ENCODE measurements at places on chromosomes 7 and 10.

DNA sequence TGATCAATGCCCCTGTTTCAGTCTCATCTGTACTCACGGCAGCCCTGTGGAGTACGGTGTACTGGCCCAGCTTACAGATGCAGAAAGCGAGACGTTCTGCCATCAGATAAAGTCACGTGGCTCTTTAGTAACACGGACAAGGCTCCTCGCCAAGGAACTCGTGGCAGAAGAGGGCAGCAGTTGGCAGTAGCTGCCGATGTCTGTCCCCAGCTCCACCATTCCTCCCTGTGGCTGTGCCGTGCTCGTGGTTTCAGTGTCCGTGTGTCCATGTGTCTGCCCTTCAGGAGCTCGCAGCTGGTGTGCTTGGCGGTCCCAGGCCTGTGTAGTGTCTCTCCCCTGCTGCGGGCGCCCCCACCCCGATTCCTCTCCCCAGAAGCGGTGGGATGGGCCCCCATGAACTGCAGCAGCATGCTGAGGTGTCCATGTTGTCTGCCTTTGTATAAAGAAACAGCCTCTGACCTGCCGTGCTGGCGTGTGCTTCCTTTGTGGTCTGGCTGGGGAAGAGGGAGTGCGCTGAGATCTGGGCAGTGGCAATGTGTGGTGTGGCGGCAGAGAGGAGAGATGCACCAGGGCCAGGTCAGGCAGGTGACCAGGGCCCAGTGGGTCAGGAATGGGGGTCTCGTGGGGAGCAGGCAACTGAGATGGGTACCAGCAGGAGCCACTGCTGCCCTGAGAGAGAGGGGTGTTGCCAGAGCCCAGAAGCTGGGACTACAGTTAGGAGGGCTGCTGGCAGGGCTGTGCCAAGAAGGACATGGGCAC is 9.8 kb downstream of the RHBDD2 start:
- no peak for DNase-seq

DNA sequence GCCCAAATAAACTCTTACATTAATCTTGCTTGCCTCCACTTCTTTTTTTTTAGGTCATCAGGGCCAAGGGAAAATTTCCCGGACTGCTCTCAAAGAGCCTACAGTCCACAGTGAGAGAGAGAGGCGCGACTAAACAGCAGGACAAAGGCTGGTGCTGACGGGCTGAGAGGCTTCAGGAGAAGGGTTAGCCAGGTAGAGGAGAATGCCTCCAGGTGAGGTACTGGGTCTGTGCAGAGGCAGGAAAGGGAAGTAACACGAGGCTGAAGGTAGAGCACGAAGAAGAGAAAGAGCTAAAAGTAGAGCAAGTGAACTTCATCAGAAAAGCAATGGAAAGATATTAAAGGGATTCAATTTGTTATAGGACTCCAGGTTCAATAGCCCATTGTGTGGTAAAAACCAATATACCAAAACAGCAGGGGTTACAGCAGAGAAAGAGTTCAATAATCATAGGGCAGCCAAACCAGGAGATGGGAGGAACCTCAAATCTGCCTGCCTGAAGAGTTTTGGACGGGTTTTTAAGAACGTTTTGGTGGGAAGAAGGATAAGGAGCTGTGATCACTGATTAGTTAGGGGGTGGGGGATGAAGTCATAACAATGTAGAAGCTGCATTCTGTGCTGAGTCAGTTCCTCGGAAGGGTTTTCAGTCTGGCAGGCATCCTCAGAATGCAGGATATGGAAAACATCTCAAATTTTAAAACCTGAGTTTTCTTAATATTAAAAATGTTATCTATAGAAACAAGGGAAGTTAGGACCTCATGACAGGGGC is 171.5 kb downstream of the AKR1D1 start:
- DNase-seq: no peak

- DNase-seq: no peak
Observed at GRCh38 chr10:112680586-112680985, 233.6 kb downstream of the VTI1A start.

- DNase-seq: no peak
Observed at GRCh38 chr7:108196004-108196403, 65.8 kb upstream of the LAMB4 start.

- no peak for DNase-seq
Observed at GRCh38 chr7:104012835-104013234, 23.4 kb upstream of the RELN start.

- DNase-seq: no peak
Observed at GRCh38 chr10:6114299-6114698, 25.5 kb downstream of the RBM17 start.

DNA sequence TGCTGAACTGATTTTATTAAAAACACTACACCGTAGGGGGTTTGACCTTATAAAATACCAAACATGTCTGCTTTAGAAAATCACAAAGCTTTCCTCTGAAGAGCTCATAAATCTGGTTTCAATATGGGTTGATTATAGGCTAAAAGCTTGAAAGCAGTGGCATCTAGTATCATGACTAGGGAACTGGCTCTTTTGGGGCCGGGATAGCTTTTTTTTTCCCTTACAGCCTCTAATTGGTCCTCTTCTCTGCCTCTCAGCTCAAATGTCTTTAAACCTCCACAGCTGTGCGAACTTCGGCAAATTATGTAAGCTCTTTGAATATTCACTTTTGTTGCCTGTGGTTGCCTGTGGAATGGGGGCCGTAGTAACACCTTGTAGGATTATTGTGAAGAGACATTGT is 8.4 kb downstream of the BAMBI start:
- DNase-seq: no peak

DNA sequence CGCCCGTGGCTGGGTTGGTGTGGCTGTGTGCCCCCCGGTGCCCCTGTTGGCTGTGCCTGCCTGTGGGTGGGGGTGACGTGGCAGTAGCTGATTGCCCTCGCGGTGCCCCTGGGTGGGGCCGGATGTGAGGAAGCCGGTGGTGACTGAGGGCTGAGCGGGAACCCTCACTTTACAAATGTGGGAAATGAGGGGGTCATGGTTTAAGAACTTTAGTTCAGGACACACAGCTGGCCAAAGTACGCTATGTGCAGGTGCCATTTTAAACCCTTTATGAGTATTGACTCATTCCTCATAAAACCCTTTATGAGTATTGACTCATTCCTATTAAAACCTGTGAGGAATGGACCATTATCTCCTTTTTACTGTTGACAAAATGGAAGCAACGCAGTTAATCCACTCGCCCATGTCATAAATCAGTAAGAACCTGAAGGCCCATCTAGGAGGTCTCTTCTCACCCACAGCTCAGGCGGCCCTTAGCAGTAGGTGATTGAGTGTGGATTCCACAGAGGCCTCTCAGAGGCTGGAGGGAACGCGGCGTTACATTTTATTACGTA is 290.1 kb upstream of the COBL start:
- DNase-seq: no peak

DNA sequence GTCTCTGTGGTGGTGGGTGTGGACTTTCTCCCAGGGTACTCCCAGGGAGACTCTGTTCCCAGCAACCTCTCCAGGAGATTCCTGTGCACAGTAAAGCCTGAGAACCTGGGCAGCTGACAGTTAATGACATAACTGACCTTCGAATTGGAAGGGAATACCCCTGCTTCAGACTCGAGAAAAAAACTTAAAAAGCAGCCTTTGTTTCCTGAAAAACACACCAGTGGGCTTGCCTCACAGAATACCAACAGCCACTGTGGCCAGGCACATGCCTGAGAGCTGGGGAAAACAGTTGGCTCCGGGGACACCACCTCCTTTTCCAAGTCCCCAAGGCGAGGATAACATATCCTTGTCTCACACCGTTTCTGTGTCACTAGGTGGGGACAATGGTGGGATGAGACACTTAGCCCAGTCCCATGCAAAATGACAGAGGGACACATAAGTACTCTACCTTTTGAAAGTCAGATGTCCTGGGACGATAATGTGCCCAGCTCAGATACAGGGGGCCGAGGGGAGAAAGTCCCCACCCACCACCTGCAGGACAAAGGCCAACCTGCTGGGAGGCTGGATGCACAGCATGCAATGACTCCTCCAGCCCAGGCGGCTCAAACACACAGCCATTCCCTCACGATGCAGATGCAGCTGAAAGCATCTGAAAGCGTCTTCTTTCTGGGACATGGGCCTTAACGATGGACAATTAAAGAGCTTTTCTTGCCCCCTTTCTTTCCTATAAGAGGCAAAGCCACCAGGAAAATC is 65.6 kb downstream of the HIPK2 start:
- DNase-seq: no peak

DNA sequence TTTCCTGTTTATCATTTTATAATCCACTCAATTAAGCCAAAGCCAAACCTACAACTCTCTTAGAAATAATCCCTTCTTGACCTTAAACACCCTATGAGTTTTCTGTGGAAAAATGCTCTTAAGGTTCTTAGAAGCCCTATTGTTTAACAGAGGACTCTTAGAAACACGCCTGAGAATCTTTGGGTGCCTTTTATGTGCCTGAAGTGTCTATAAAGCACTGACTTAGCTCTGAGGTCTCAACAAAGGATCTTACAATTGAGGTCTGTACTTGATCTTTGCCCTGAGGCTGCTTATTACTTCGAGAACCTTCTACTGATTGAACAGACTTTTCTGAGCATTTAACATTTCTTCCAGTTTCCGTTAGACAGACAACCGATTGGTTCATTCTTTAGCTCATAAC is 353.3 kb upstream of the SORCS1 start:
- DNase-seq: no peak

DNA sequence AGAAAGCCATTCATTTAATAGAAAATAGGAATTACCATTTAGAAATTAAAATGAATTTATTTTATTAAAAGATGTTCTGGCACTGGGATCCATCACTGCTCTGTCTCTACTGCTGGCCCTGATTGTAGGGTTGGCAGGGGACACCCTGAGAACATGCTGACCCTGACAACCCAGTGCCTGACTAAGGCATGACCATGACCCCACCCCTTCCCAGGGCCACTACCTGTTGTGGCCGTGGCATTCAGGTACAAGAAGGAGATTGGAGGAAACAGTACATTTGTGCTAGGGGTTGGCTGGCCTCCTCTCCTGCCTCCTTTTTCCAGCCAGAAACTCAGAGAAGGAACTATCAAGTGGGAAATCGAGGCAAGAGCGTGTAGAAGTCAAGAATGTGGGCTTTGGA is 197.0 kb upstream of the ZMIZ1 start:
- no peak for DNase-seq

DNA sequence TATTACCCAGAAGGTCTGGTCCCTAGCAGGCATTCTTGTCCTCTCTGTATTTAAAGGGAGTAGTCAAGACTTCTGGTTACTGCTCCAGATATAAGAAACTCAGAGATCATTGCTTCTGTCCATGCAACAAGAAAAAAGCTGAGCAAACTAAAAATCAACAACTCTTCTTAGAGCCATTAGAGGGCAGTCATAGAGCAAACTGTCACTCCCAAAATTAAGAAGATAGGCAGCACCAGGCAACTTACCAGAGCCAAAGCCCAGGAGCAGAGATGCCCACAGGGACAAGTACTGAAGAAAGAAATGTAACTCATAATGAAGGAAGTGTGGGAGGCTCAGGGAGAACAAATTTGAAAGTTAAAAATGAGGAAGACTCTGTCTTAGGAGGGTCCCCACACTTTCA is 472.9 kb upstream of the COBL start:
- no peak for DNase-seq

- no peak for DNase-seq
Observed at GRCh38 chr10:74691164-74691563, 135.2 kb upstream of the KAT6B start.

- no peak for DNase-seq
Observed at GRCh38 chr10:86200269-86200668, 166.3 kb downstream of the GRID1 start.

- no peak for DNase-seq
Observed at GRCh38 chr7:22875470-22875869, 52.8 kb upstream of the TOMM7 start.

GRCh38 chr7:123070702-123071286 is 75.3 kb upstream of the TAS2R16 start:
- DNase-seq: no peak

DNA sequence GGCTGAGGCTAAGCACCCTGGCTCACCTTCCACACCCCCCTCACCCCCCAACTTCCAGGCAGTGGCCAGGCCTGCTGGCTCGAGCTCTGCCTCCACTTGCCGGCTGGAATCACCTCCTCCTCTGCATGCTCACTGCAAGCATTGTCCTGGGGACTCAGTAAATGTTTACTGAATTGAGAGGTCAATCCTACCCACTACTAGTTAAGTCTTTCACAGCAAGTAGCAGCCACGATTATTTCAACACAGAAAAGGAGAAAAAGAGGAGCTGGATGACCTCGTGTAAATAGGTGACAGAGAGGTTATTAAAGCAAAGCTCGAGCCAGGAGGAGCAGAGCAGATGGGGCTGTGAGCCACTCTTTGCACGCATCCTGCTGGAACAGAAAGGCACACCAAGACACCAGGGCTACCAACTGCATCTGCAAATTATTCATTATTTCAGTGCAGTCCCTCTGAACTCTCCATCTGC is 32.1 kb downstream of the HIPK2 start:
- no peak for DNase-seq

- no peak for DNase-seq
Observed at GRCh38 chr7:20206104-20206896, 10.9 kb downstream of the MACC1 start.

DNA sequence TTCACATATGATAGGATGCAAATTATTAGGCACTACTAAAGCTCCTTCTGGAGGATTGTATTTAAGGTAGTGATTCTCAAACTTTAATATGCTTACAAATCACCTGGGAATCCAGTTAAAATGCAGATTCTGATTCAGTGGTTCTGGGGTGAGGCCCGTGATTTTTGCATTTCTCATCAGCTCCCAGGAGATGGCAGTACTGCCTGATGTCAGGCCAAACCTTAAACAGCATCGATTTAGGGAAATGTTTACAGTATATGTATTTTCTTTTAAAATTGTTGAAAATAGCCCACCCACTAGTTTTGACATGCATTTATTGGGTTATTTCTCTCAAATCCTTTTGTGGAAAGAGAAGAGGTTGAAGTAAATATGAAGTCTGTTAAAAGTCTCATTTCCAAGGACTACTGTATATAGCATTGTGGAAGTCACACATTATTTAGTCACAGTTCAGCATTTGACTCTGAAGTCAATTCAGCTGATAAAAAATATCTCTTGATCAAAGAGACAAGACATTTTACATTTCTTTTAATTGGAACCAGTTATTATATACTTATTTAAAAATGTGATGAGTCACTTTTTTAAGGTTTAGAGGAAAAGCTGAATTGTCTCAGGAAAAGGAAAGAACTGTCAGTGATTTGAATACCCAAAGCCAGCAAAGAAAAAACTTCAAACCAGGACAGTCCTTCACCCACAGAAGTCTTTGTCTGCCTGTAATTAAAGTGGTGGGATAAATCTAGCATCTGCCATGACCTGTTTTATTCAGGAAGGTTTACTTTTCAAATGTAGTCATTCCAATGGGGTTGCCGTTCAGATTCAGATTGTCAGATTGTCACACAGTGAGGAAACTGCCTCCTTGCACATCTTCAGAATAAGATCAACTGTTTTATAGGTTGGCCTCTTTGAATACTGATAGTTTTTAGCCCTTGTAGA is 21.1 kb upstream of the HBP1 start:
- no peak for DNase-seq

DNA sequence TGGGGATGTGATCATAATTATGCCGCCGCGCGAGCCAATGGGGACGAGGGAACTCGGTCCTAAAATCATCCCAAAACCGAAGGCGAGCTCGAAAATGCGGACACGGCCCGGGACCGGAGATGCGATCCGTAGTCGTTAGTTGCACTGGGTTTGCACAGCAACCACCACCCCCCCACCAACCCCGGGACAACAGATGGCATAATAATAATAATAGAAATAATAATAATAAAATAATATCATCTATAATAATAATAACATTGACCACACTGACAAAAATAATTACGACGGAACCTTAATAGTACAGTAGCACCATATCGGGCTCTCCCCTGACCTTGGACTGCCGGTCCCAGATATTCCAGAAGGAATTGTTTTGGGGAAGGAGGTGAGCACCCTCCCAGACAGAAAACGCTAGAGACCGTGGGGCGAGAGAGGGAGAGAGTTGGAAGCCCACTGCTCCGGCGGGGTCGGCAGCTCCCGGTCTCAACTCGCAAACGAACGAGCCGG is 1.1 kb upstream of the EMX2 start:
- DNase-seq: no peak
